ENCODE measurements at places on chromosomes 7 and 10. TPM values are rescaled to one million over a fixed set of nuclear protein-coding genes. Genes with fewer than 3 reads are reported as not detected.

- DNase-seq = peak; percentile 91
Observed at GRCh38 chr7:135414850-135415439, 95.0 kb downstream of the CNOT4 start.

- DNase-seq = no peak
Observed at GRCh38 chr7:4079366-4079765, 602.7 kb upstream of the FOXK1 start.

Gene BUD23
- 129 TPM for polyA plus RNA-seq

Gene SLIT1
- polyA plus RNA-seq = 0.76 TPM

Gene ELFN1
- polyA plus RNA-seq = 0.09 TPM

Data from GM23338 (cell line).